ENCODE measurements at places on chromosomes 3 and 15.

- no peak for DNase-seq
Observed at GRCh38 chr15:68311859-68312557, 34.5 kb downstream of the FEM1B start.

- peak; percentile 22 for DNase-seq
Observed at GRCh38 chr3:185537369-185537970, 14.9 kb downstream of the LIPH start.

DNA sequence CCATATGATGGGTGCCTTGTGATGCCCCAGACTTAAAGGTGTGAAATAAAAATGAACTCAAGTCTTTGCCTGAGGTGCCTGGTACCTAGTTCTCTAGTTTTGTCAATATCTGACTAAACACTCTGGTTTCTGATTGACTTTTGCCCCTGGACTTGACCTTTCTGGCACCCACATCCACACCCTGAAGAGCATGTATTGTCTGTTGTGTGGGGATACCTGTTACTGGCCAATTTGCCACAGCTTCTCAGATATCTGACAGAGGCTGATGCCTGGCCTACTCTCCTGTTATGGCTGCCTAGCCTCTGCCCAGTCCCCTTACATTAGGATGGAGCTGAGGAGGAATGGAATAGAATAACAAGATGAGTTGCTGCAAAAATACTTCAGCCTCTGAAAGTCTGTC lies 3.6 kb downstream of the ZBTB38 start:
- DNase-seq: no peak

DNA sequence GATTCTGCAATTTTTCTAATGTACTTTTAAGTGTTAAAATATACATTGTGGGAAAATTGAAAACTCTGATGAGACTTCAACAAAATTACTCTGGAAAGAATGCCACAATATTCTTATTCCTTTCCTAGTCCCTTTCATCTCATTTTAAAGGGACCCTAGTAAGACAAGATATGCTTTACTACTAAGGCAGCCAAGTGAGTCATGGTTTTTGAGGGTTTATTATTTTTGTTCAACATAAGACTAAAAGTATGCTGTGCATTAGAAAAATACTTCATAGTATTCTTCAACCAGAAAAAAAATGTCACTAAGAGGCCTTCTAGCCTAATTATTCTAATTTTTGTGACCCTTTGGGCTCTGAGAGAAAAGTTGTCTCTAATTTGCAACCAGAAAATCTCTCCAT lies 7.4 kb downstream of the IL12A start:
- no peak for DNase-seq

- no peak for DNase-seq
Observed at GRCh38 chr3:157166115-157166514, 6.2 kb upstream of the CCNL1 start.

DNA sequence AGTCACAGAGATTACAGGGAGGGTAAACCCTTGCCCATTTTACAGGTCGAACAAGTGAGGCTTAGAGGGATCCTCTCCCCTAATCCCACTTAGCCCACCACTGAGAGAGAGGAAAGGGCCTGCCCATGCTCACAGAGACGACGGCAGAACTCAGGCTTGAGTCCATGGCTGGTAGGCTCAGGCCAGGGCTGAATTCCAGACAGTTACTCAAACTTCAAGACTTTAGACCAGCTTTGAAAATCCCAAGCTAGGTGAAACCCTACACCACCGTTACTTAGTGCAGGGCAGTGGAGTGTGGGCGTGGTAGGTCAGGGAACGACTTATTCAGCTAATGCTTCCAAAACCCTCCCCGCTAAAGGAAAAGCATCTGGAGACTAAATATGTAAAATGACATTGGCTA lies 16.4 kb downstream of the GRIP2 start:
- DNase-seq: no peak

DNA sequence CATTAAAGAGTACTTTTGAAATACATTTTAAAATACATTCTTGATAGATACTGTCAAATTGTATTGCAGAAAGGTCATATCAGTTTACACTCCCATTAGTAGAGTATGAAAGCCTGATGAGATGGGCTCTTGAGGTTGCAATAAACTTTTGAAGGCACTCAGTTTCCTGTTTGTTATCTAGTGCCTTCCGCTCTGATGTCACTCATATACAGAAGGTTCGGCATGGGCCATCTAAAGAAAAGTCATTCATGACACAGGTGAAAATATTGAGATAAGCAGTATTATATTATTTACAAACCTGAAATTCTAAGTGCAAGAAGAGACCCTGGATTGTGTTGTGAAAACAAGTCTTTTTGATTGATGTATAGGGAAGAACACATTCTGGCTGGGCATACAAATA lies 36.5 kb upstream of the DENND4A start:
- DNase-seq: no peak

DNA sequence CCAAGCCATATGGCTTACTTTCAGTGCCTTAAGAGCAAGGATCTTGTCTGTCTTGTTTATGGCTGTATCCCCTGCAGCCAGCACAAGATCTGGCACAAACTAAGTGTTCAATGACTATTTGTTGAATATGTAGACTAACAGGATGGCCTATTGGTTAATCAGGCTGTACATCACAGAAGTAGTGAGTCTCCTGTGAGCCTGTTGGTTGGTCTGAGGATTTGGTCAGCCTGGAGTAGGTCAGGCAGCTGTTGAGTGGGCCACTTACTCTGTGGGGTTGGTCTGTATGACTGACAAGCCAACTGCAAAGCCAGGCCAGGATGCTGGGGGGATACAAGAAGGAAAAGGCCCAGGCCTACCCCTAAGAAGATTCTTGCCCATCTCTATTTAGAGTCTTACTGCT lies 33.4 kb upstream of the CILP start:
- DNase-seq: no peak

GRCh38 chr3:49901366-49902339 lies 2.0 kb downstream of the MST1R start:
- DNase-seq: no peak

GRCh38 chr3:66629982-66630368 lies 129.2 kb upstream of the LRIG1 start:
- DNase-seq: no peak

DNA sequence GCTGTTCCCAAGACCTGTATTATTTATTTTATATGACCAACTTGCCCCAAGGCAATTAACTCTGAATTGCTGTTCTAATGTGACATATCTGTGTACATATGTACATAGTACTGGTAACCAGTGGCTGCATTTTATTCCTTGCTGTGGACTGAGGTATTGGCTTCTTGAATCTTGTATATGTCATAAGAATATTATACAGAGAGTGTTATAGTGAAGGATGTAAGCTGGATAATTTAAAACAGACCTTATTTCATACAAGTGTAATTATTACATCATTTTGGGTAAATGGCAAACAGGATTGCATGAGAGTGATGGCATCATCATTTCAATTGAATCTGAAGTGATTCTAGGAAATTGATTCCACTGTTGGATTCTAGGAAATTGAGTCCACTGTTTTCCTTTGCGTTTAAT lies 32.9 kb downstream of the B3GALNT1 start:
- DNase-seq: no peak

- DNase-seq: no peak
Observed at GRCh38 chr3:184443831-184444230, 64.0 kb downstream of the CHRD start.

DNA sequence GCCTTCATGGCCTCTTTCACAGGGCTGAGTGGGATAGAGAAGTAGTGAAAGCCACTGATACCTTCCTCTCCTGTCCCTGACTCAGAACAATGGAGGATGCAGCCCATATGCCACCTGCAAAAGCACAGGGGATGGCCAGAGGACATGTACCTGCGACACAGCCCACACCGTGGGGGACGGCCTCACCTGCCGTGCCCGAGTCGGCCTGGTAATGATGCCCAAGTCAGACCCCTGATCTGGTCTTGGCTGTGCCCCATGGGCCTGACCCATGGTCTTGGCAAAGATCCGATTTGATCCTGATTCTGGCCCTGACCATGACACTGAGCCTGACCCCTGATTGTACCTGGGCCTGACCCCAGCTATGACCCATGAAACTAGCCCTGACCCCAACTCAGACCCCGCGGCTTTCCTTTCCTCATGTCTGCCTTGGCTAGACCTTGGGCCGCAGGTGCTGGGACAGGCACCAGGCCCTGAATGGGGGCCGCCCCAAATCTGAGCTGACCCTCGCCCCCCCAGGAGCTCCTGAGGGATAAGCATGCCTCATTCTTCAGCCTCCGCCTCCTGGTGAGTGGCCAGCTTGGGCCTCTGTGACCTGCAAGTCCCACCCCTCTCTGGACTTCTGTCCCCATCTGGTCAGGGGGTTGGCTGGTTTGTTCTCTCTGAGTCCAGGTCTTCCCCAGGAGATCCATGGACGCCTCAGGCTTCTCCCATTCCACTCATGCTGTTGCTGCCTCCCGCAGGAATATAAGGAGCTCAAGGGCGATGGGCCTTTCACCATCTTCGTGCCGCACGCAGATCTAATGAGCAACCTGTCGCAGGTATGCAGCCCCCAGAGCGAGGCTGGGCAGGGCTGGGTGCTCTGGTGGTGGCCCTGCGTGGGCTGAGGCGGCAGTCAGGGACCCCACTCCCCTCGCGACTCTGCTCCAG lies 15.6 kb downstream of the NT5DC2 start:
- no peak for DNase-seq

GRCh38 chr15:38701149-38701548 lies 136.5 kb upstream of the RASGRP1 start:
- no peak for DNase-seq

GRCh38 chr3:194584320-194584776 lies 48.9 kb downstream of the TMEM44 start:
- DNase-seq: no peak

DNA sequence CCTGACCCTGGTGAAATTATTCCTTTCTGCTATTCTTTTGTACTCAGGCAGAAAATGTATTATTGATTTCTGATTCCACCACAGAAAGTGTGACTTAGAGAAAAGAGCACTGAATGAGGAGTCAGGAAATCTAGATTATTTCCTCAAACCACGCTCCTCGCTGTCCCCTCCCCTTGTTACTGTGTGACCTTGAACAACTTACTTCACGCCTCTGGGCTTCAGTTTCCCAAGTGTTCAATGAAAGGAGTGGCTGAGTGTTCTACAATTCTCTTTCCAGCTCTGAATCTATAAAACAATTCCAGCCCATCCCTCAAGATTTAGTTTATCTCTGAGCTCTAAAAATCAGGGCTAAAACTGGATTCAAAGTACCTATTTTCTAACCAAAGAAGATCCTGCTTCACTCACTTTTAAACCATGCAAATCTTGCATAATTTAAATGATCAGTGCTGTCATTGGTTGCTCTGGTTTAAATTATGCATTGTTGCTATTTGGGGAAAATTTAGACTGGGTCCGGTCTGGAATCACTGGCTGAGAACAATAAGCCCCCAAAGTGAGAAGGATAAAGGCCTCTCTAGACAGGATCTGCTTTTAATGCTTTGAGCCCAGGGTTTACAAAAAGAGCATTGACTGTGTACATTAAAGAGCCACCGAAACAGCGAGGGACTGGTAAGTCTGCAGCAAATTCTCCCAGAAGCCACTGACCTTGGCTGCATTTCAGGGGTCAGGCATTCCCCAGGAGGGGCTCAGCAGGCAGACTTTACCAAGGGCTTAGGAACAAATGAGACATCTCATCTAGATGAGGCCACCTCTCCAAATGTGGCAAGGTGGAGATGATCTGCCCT lies 3.2 kb downstream of the TNIK start:
- peak; percentile 25 for DNase-seq

DNA sequence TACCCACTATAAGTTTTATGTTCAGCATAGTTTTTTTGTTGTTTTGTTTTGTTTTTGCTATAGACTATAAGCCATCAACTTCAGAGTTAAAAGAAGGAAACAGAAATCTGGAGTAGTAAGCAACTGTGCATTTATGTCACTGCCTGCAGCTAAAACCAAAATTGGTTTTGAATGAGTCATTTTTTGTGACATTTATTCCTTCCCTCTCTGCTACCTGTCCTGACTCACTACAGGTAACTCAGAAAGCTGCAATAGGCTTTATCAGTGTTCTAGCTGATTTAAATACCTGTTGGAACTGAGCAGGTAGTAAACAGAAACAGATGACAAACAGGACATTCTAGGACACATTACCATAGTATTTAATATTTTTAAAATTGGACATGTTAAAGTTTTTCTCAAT lies 393.3 kb upstream of the WNT5A start:
- no peak for DNase-seq

GRCh38 chr3:58266577-58266976 lies 29.0 kb downstream of the ABHD6 start:
- no peak for DNase-seq

GRCh38 chr3:59286791-59287531 lies 237.1 kb upstream of the CFAP20DC start:
- peak; percentile 24 for DNase-seq

DNA sequence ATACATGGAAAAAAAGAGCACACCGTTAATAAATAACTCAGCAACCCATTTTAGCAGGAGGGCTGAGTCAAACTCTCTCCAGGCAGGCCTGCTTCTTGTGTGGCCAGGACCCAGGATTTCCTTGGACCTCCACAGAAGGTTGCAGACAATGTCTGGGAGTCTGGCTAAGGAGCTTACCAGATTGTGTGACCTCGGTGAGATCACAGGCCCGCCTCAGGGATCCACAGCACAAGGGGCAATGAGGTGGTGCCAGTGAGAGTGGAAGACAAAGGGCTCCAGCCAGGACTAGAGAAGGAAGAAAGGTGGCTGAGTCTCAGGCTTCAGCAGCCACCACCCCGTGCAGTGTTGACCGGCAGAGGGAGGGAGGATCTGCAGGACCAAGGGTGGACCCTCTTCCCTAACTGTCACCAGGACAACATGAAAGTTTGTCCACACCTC lies 32.2 kb upstream of the SEC22A start:
- DNase-seq: no peak

- no peak for DNase-seq
Observed at GRCh38 chr3:14885307-14885706, 62.1 kb upstream of the NR2C2 start.

DNA sequence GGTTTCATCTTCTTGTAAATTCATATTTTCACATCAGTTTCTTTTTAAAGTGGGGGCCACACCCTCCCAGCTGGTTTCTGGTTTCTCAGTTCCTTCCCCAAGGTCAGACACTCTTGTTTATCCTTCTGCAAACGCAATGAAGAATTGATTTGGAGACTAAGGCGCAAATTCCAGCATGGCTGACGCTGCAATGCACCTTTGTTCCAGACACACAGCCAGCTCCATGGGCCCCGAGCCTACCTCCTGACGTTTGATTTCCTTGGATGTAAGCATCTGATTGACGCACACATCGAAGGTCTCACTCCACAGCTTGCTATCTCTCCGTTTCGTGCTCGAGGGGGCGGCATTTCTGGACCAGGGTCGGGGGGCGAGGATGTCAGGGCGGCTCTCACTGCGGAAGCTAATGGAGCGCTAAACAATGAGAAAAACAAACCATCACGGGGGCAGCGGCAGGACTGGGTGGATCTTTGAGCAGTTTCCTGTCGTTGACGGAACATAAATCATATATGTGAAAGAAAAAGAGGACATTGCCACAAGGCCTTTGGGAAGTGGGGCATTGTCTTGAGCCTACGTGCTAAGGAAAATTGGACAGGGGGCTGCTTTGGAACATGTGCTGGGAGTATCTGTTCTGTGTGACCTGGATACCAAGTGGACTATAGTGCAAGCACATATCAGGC lies 46.9 kb downstream of the ARHGEF3 start:
- DNase-seq: peak; percentile 45

- DNase-seq: no peak
Observed at GRCh38 chr3:100100425-100100824, 13.9 kb downstream of the FILIP1L start.

- DNase-seq: no peak
Observed at GRCh38 chr3:168088106-168088720, 7.5 kb downstream of the GOLIM4 start.

GRCh38 chr15:27662892-27663291 lies 436.2 kb downstream of the OCA2 start:
- no peak for DNase-seq

GRCh38 chr3:10712121-10712520 lies 103.9 kb upstream of the SLC6A11 start:
- no peak for DNase-seq
